ENCODE measurements at places on chromosomes 5 and 9.

DNA sequence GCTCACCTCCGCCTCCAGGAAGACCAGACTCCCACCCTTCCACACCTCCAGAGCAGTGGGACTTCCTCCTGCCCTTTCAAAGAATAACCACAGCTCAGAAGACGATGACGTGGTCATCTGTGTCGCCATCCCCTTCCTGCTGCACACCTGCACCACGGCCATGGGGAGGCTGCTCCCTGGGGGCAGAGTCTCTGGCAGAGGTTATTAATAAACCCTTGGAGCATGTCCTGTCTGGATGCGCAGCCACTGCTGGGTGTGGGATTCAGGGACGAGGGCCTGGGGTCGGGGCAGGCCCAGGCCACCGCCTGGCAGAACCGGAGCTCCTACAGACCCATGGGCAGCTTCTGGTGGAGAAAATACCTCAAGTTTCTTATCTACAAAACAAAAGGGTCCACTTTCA lies 5.0 kb downstream of the PAEP start:
- no peak for DNase-seq

- peak; percentile 75 for DNase-seq
Observed at GRCh38 chr5:151078490-151079262, 2.2 kb downstream of the TNIP1 start.

DNA sequence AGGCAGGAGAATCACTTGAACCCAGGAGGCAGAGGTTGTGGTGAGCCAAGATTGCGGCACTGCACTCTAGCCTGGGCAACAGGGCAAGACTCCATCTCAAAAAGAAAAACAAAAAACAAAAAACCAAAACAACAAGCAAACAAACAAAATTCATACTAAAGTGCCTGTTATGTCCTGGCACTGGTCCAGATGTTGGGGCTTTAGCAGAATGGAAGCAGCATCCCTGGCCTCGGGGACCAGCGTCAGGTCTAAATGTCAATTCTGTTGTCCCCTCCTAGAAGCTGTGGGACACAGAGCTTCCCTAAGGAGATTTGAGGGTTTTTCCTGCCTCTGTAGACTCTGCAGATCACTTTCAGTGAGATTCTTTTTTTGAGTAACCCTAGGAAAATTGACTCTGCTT lies 26.2 kb downstream of the PPARGC1B start:
- no peak for DNase-seq

GRCh38 chr5:40984884-40985283 lies 75.6 kb downstream of the C7 start:
- no peak for DNase-seq

- peak; percentile 72 for DNase-seq
Observed at GRCh38 chr5:112737463-112738190, at the start of gene APC. TSS of gene APC (plus strand) at chr5:112737885. CDS start at chr5:112754891, 17,006 bp downstream.

DNA sequence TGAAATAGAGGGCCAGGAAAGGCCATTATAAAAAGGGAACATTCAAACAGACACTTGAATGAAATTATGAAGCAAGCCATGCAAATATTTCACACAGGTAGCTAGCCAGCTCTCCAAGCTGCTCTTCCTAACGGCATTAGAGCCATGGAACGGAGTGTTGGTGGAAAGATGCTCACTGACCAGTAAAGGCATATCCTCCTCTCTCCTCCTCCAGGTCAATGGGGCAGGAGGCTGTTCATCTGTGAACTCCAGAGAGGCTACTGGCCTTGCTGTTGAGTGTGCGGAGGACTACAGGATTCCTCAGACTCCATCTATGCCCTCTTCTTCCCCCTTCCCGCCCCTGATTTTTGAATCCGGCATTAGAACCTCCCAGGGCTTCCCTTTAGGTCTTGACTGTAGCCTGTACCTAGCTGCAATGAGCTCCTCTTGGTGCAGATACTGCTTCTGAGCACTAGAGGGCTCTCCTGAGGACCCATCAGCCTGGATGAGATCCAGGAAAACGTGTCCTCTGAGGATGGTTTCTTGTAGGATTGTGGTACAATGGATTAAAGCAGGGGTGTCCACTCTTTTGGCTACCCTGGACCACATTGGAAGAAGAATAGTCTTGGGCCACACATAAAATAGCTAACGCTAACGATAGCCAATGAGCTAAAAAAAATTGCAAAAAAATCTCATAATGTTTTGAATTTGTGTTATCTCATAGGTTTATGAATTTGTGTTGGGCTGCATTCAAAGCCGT lies 162.2 kb downstream of the SREK1 start:
- peak; percentile 29 for DNase-seq

- peak; percentile 45 for DNase-seq
Observed at GRCh38 chr9:131773911-131774379, 34.1 kb upstream of the RAPGEF1 start.

- no peak for DNase-seq
Observed at GRCh38 chr5:52725808-52726207, 61.9 kb upstream of the ITGA1 start.

- peak; percentile 79 for DNase-seq
Observed at GRCh38 chr5:172454358-172455086, at the start of gene SH3PXD2B. TSS of gene SH3PXD2B (minus strand) at chr5:172454525. CDS start at chr5:172454352, 173 bp downstream.

GRCh38 chr5:179904463-179905160 lies 3.1 kb downstream of the TBC1D9B start:
- DNase-seq, result no peak

- no peak for DNase-seq
Observed at GRCh38 chr9:83656032-83656680, 33.2 kb downstream of the IDNK start.

DNA sequence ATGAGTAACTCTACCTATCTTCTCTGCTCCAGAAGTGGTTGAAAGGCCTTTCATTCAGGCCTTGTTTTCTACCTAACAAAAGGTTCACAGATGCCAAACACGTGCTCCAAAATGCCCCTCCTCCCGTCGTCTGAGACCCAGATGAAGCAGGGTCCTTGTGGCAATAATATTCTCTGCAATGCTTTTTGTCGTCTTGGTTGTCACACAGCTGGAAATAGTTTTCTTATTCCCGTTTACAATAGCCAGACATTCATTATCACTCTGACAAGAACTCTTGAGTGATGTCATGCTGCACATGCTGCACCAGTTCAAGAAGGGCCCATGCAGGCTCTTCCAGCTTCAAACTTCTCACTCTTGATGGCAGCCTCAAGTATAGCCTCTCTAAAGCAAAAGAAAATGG lies 7.8 kb downstream of the LPAR1 start:
- no peak for DNase-seq

DNA sequence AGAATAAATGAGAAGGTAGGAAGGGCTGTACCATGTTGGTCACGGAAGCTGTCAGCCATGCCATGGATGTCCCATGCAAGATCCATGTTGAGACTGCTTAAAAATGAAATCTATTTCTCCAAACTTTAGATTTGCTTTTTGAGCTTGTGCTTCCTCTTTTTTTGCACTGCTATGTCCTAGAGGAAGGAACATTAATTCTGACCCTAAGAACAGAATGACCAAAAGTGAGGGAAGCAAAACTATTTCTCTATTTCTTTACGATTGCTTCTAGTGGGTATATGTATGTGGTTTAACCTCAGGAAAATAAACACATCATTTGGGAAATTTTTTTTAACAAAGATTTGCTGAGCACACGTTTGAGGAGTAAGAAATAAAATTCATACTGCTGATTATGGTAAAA lies 84.6 kb downstream of the USP20 start:
- DNase-seq, result no peak

GRCh38 chr5:176400382-176401156 lies 12.0 kb downstream of the HIGD2A start:
- no peak for DNase-seq

DNA sequence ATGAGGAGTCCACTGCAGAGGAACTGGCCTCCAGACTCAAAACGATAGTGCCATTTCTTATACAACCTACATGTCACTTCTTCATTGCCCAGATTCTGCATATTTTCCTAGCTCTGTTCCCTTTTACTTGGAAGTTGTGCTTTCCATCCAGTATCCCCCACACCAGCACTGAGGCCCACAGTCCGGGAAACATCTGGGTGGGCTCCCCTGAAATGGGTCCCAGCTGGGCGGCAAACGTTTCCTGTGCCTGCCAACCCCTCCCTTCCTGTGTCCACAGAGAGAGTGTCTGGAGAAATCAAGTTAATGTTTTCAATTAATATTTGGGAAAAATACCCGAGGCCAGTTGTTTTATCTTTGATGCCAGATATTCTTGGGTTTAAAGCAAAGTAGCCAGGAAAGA lies 111.8 kb downstream of the COL23A1 start:
- DNase-seq, result no peak

DNA sequence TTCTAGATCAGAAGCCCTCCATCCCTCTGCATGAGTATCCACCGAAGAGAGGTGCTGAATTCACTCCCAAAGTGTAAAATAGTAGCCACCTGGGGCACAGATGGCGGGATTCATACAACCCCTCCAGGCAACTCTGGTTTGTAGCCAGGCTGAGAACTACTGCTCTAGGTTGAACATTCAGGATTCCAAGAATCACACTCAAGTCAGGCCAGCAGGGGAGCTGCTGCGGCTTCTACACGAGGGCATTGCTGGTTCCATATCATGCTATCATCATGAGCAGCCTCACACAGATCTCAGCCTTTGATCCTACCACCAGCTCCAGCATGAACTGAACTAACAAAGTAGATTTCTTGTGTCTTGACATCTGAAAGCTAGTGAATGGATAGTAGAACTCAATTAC lies 367.9 kb downstream of the DIRAS2 start:
- no peak for DNase-seq

DNA sequence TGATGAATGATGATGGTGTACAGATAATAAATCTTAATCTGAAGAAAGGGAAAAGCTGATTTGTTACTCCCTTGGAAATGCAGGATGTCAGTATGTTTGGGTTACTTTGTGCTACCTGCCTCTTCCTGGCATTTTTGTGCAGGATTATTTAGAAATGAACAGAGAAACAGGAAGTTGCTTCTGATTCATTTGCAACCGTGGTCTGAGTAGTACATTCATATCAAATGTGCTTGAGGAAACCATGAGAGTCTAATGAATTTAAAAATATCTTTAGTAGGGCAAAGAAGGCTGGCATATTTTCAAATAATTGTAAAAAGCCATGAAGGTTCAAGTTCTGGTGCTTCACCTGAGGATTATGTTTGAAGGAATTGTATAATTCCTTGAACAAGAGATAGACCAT lies 391.6 kb downstream of the TMEM161B start:
- no peak for DNase-seq

GRCh38 chr9:115262477-115262876 lies 144.5 kb upstream of the TNC start:
- peak; percentile 80 for DNase-seq

- no peak for DNase-seq
Observed at GRCh38 chr9:115849679-115850412, 303.7 kb upstream of the PAPPA start.

- no peak for DNase-seq
Observed at GRCh38 chr9:23672151-23672550, 153.9 kb downstream of the ELAVL2 start.

GRCh38 chr5:65102976-65103711 lies 334.4 kb downstream of the CWC27 start:
- peak; percentile 62 for DNase-seq

GRCh38 chr5:34529581-34530331 lies 126.4 kb upstream of the RAI14 start:
- DNase-seq, result no peak

DNA sequence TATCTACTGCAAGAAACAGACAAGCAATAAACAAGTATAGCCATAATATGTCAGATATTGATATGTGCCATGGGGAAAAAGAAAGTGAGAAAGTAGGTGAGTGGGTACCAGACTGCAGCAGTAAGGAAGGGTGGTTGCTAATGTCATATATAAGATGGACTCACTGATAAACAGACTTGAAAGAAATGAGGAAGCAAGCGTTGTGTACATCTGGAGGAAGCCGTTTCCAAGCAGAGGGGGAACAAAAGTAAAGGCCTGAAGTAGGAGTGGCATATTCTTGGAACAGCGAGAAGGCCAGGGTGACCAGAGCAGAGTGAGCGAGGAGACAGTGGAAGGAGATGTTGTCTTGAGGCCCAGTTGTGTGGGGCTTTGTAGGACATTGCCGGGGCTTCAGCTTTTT lies 142.2 kb upstream of the MAP3K1 start:
- no peak for DNase-seq

DNA sequence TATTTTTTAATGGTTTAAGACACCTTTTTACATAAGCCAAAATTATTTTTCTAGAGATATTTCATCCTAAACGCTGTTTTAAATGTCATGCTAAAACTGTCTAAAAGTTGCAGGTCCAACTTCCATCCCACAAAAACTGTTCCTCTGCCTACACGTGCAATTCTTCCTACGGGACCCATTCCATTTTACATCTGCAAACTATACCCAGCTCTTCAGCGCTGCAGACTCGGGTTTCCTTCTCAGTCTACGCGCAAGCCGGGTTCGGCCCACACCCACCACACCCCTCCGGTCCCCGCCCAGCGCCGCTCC lies 8.7 kb downstream of the RANBP6 start:
- no peak for DNase-seq

DNA sequence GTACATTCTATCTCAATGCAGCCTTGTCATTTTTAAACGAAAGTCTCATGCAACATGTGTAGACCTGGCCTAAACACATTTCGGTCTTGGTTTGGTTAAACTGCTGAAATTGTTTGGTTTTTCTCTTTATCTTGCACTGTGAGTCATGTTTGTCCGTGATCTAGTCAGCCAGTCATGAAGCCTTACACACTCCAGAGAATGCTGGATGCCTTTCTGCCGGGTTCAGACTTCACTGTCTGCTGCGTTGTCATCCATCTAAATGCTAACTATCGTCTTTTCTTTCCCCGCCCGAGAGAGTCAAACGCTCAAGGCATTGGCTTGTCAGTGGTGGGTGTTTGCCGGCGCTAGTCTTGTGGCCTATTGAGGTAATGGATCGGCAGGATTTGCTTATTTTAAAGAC lies 1194.6 kb upstream of the WWC1 start:
- DNase-seq, result peak; percentile 51

- peak; percentile 42 for DNase-seq
Observed at GRCh38 chr5:86565197-86565789, 52.4 kb upstream of the COX7C start.

- DNase-seq, result no peak
Observed at GRCh38 chr5:96808868-96809558, 1.3 kb upstream of the ERAP1 start.

DNA sequence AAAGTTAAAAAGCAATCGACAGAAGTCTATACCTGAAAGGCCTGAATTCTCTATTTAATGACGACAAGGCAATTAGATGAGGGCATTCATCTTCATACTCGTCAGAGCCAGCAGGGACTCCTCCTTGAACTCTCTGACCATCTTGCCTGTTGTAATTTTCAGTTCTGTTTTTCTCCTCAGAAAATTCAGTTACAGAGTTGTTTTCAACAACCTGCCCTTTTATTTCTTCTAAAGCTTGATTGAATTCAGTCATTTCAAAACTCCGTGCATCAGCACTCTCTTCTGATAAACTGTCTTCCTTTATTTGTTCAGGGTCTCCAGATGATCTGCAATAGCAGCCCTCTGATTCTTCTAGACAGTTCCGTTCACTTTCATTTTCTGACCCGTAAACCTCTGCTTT lies 15.6 kb downstream of the RIOK2 start:
- no peak for DNase-seq

- DNase-seq, result no peak
Observed at GRCh38 chr5:39215857-39216256, 3.5 kb downstream of the FYB1 start.

DNA sequence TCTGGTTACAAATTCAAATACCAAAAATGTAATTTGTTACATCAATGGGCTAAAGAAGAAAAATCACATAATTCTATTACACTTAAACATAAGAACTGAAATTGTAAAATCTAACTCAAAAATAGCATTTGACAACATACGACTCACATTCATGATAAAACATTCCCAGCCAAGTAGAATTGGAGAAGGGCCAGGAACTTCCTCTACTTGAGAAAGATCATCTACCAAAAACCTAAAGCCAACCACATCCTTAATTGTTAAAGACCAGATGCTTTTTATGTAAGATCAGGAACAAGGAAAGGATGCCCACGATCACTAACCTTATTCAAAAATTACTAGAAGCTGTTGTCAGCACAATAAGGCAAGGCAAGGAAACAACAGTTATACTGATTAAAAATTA lies 1819.8 kb upstream of the C9orf72 start:
- no peak for DNase-seq
